ENCODE measurements at places on chromosomes 6 and 20. TPM values are rescaled to one million over a fixed set of nuclear protein-coding genes. Genes with fewer than 3 reads are reported as not detected.
A peak's percentile ranks its signal among the peaks of the same experiment; 100 is the strongest.

- H3K4me1 ChIP-seq = peaks cover 25% of the 10 kb centered on the region
- H3K27ac ChIP-seq = peak overlapping the region; percentile 36
- H3K27me3 ChIP-seq = no peaks in the 10 kb centered on the region
- H3K4me3 ChIP-seq = no peak overlapping the region
Observed at GRCh38 chr20:371755-372542, 8.6 kb upstream of the TRIB3 start.

DNA sequence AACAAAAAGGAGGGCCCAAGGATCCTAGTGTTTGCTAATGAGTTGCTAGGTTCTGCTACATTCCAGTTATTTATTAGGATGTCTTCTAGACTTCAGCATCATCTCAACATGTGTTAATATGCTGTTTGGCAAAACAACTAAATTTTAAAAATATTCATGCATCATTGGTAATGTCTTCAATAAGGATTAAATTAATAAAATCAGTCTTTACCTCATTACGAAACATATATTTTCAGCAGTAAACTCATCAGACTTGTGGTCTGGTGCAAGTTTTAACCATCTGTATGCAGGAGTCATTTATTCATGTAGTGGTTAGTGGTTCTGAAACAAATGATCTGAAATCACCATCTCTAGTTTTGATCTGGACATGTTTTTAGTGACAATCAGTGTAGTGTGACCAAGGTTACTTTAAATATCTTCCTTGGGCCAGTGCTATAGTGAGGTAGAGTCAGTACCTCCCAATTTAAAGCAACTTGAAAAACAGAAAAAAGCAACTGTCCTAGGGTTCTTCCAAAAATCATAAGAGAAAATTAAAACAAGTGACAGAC lies 85.0 kb upstream of the KCNK16 start:
- no peak overlapping the region for H3K4me3 ChIP-seq
- H3K27ac ChIP-seq = no peak overlapping the region
- no peaks in the 10 kb centered on the region for H3K36me3 ChIP-seq
- H3K4me1 ChIP-seq = peaks cover 4% of the 10 kb centered on the region
- no peaks in the 10 kb centered on the region for H3K27me3 ChIP-seq
- DNase-seq = no peak

DNA sequence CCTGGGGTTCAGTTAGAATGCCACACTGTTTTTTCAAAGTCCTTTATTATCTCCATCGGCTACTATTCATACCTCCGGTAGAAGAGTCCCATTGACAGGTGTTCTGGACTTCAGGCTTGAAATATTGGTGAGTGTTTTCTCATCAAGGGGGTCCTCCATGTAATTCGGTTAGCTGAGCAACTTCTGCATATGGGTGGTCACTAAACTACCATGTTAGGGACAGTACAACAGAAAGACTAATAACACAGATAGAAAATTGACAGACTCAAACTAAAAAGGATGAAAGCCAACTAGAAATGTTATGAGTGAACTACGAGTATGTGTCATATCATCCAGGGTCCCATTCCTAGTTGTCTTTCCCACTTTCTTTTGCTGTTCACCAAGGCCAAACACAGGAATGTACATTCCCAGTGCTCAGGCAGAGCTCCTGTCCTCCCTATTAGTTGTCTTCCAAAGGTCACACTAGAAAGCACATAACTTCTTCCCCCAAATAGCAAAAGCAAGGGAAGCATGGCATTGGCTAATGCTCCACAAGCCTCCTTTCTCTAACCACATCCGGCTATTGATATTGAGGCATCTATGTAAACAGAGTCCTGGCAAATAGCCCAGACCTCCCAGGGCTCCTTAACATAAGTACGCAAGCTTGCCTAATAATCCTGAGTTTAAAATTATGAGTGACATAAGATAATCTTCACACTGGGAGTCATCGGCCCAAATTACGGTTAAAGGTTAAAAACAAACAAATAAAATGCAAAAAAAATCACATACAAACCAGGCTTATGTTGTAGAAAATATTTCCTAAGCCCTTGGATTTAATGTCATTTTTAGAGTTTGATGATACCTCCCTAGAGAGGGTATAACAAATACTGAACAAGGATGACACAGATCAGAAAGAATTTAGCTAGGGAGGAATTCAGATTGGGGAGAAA lies 13.2 kb downstream of the CCN2 start:
- H3K4me1 ChIP-seq = no peaks in the 10 kb centered on the region
- H3K27ac ChIP-seq = peak overlapping the region; percentile 13
- H3K27me3 ChIP-seq = no peaks in the 10 kb centered on the region

GRCh38 chr6:13908955-13909381 lies 15.8 kb upstream of the RNF182 start:
- no peaks in the 10 kb centered on the region for H3K36me3 ChIP-seq
- no peak overlapping the region for H3K27ac ChIP-seq
- H3K4me1 ChIP-seq = no peaks in the 10 kb centered on the region

Gene DEFB129
- total RNA-seq = not detected

Gene TINAG
- 0.41 TPM for total RNA-seq

Gene TNFRSF21
- total RNA-seq = 6.3 TPM

All from left ventricle myocardium inferior (tissue), 1 donor.